ENCODE measurements at places on chromosomes 1 and 21.

- no peak for DNase-seq
These were observed 21.7 kb downstream of the ASTN1 start for GRCh38 chr1:177142791-177143271.

- no peak for DNase-seq
These were observed 129.9 kb downstream of the RERE start for GRCh38 chr1:8687538-8687937.

DNA sequence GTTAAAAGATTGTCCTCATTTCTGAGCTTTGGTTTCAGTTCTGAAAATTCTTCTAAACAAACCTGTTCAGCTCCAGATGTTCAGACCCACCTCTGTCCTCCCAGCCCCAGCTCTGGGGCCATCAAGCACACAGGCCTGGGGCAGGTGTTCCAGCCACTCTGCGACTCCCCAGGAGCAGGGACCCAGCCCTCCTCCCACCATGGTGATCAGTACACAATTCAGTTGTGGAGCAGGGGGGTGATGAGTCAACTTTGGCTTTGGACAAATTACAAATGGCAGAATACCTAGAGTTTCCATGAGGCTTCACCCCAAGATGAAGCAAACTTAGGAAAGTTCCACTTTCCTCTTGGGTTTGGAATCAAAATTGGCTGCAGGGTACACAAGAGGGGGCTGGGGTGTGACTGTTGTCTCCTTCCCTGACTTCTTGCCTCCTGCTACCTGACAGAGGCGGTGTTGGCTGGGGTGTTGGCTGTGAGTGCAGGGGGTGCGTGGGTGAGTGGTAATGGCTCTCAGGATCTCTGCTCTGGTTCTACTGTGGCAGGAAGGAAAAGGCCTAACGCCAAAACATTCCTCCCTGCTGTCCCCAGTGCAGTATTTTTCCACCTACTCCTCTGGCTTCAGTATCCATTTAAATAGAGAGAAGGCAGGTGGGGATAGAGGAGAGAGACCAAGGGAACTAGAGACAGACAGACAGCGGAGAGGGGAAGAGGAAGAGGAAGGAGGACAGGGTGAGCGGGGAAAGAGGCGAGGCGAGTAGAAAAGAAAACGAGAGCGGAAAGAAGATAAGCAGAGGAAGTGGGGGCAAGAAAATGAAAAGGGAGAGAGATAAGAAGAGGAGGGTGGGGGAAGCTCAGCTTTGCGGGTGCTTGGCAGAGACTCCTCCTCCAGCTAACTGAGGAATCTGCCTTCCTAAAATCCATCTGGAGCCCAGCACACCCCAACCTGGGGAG, 20.6 kb upstream of the LRRN2 start:
- DNase-seq, result no peak

- no peak for DNase-seq
These were observed 86.4 kb upstream of the SPATA6 start for GRCh38 chr1:48558366-48558765.

DNA sequence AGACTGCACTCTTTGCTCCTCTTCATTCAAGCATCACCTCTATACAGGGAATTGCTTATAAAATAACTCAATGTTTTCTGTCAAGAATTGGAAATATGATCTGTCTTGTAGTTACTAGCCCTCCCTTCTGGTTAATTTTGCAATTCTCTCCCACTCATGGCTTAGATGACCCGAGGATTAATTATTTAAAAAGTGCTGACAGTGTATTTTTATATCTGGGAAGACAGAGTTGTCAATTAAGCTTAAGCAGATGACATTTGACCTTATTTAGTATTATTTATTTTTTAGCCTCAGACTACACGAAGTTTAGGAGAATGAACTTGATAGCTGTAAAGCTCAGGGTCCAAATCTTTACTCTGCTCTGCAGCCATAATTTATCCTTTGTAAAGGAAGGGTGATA, 538.5 kb downstream of the NEGR1 start:
- no peak for DNase-seq

GRCh38 chr21:42238185-42238934, 19.4 kb downstream of the ABCG1 start:
- DNase-seq, result no peak

- no peak for DNase-seq
These were observed 871 bp downstream of the SLFNL1 start for GRCh38 chr1:41020654-41021053.

- DNase-seq, result no peak
These were observed 219.6 kb downstream of the PDE4B start for GRCh38 chr1:66012106-66012784.

DNA sequence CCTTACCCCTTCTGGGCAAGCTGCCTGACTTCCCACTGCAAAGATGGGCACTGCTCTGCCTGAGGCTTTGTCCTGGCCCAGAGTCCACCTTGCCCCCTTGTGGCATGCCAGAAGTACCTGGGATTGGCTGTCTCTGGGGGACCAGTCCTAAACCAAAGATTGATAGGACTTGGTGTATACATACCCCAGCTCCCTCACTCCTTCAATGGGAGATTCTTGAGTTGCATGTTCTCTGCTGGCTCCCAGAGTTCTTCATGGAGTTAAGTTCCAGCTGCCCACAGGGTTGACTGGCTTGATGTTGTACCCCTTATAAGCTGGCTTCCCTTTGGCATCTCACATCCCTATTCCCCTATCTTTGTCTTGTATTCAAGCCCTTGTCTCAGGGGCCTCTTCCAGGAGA, 244.8 kb downstream of the GRIK3 start:
- DNase-seq, result no peak

DNA sequence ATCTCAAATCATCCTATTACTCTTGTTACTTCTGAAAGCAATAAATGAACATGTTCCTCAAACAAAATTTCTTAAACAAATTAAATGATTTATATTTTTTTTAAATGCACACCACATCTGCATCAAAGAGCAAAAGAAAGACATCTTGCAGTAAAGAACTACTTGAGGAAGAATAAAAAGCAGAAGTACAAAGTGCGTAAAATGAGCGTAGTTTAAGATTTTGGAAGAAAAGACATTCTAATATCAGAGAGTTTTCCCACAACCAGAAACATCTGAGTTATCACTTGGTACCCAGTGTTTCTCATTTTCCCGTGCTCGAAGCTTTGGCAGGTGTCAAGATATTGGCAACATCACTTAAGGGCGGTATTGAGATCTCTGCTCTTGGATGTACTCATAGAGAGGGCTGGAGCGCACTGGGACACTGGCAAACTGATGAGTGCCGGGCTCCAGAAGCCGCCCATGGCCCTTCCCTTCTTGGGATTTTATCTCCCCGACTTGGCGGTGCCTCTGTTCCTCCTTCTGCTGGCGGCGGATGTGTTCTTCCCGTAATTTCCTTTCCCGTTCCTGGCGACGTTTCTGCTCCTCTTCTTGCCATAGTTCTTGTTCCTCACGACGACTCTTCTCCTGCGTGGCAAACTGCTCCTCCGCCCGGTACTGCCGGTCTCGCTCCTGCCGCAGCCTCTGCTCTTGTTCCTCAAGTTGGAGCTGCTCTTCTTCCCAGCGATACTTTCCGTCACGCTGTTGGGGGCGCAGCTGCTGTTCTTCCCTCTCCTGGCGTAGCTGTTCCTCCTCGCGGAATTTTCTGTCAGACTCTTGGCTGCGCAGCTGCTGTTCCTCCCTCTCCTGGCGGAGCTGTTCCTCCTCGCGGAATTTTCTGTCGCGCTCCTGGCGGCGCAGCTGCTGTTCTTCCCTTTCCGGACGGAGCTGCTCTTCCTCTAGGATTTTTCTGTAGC, 7.9 kb downstream of the TCHH start:
- DNase-seq, result no peak

DNA sequence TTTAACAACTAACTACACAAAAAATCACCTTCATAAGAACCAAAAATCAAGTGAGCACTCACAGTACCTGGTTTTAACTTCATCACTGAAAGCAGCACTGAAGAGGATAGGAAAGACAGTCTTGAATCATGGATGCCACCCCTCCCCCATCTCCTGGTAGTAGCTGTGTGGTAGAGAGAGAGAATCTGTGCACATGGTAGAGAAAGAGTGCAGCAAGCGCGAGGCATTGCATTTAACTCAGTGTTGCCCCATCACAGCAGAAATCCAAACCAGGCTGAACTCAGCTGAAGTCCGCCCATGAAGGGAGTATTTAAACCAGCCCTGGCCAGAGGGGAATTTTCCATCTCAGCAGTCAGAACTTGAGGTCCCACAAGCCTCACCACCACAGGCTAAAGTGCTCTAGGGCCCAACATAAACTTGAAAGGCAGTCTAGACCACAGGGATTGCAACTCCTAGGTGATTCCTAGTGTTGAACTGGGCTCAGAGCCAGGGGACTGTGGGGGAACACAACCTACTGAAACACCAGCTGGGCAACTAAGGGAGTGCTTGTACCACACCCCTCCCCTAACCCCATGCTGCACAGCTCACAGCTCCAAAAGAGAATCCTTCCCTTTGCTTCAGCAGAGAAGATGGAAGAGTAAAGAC, 38.4 kb downstream of the VAV3 start:
- DNase-seq, result no peak

GRCh38 chr1:27507960-27508665, 18.1 kb upstream of the WASF2 start:
- DNase-seq, result no peak

GRCh38 chr21:27614231-27614630, 647.3 kb upstream of the ADAMTS5 start:
- DNase-seq, result no peak

GRCh38 chr1:34591751-34592629, 162.9 kb upstream of the GJB5 start:
- DNase-seq, result no peak

DNA sequence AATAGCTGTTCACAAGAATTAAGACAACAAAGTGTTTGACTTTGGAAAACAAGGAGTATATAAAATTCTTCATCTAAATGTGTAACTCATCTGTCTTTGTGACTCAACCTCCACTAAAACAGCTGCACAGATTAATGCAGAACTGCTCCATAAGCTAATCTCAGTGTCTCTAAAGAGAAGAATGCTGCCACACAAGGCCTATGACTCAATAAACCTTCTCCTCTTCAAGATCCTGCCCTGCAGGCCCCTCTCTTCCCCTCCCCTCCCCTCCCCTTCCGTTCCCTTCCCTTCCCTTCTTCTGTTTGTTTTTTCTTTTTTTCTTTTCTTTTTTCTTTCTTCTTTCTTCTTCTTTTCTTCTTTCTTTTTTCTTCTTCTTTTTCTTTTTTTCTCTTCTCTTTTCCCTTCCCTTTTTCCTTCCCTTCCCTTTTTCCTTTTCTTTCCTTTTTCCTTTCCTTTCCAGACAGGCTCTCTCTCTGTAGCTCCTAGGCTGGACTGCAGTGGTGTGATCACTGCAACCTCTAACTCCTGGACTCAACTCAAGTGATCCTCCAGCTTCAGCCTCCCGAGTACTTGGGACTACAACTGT, 1052.8 kb downstream of the BRINP3 start:
- no peak for DNase-seq

DNA sequence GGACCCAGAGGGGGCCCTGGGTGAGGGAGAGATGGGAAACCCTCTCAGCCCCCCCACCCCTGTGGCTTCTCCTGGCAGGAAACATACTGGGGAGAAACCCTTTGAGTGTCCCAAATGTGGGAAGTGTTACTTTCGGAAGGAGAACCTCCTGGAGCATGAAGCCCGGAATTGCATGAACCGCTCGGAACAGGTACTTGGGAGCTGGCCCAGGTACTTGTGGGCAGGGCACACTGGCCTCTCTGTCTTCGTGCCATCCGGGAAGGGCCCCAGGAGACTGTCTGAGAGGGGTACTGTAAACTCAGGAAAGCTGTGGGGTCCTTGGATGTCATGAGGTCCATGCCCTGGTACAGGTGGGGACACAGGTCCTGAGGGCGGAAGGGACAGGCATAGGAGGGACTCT, 6.0 kb downstream of the ZBTB48 start:
- no peak for DNase-seq

DNA sequence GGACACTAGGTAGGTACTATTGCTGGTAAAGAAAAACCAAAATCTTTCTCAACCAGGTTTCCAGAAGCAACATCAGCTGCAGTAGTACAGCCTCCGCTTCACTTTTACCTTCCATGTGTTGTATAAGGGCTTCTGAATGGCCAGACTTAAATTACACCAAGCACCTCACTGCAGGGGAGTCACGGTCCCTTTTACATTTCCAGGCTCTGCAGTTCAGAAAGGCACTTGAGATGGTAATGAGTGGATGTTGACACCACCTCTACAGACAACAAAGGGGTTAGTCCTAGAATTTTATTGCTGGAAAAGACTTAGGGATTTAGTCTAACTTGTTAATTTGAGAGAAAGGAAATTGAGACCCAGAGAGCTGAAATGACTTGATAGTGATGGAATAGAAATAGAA, 12.0 kb upstream of the DUSP12 start:
- DNase-seq, result no peak

Data from NCI-H774 (cell line).